ENCODE measurements at places on chromosomes 12 and 14. TPM values are rescaled to one million over a fixed set of nuclear protein-coding genes. Genes with fewer than 3 reads are reported as not detected.

Gene RFX4
- total RNA-seq = not detected

Gene GALNT4
- 26.1 TPM for total RNA-seq

Gene NPFF
- not detected for total RNA-seq

Gene GLIPR1
- total RNA-seq = 55.2 TPM

Gene SYNE3
- total RNA-seq = 19.8 TPM

Gene TSPAN11
- 3.2 TPM for total RNA-seq

Gene ZNF839
- total RNA-seq = 9.4 TPM

Gene GALNT8
- 0.27 TPM for total RNA-seq

Gene REM2
- total RNA-seq = not detected

Gene CAMKK2
- total RNA-seq = 28.5 TPM

Measured in thoracic aorta endothelial cell (primary cell).